T-helper 17 cell (primary cell): ENCODE measurements at places on chromosomes 1 and 21.
A peak's percentile ranks its signal among the peaks of the same experiment; 100 is the strongest.

- peaks cover 37% of the 10 kb centered on the region for H3K27me3 ChIP-seq
- H3K4me1 ChIP-seq = no peaks in the 10 kb centered on the region
- no peaks in the 10 kb centered on the region for H3K36me3 ChIP-seq
- no peak for DNase-seq
- no peak overlapping the region for H3K4me3 ChIP-seq
Measured at GRCh38 chr1:30522031-30523004, 201.1 kb downstream of the MATN1 start.

GRCh38 chr1:225611537-225612223 is 41.2 kb downstream of the ENAH start:
- peaks cover 2% of the 10 kb centered on the region for H3K4me1 ChIP-seq
- H3K27ac ChIP-seq = no peak overlapping the region
- no peak for DNase-seq
- no peaks in the 10 kb centered on the region for H3K36me3 ChIP-seq
- H3K27me3 ChIP-seq = no peaks in the 10 kb centered on the region
- H3K4me3 ChIP-seq = no peak overlapping the region

GRCh38 chr1:205930799-205931281 is 12.4 kb downstream of the SLC26A9 start:
- no peak overlapping the region for H3K4me3 ChIP-seq
- peaks cover 61% of the 10 kb centered on the region for H3K27me3 ChIP-seq
- peaks cover 8% of the 10 kb centered on the region for H3K4me1 ChIP-seq
- DNase-seq = no peak
- no peak overlapping the region for H3K27ac ChIP-seq
- peaks cover 9% of the 10 kb centered on the region for H3K36me3 ChIP-seq

DNA sequence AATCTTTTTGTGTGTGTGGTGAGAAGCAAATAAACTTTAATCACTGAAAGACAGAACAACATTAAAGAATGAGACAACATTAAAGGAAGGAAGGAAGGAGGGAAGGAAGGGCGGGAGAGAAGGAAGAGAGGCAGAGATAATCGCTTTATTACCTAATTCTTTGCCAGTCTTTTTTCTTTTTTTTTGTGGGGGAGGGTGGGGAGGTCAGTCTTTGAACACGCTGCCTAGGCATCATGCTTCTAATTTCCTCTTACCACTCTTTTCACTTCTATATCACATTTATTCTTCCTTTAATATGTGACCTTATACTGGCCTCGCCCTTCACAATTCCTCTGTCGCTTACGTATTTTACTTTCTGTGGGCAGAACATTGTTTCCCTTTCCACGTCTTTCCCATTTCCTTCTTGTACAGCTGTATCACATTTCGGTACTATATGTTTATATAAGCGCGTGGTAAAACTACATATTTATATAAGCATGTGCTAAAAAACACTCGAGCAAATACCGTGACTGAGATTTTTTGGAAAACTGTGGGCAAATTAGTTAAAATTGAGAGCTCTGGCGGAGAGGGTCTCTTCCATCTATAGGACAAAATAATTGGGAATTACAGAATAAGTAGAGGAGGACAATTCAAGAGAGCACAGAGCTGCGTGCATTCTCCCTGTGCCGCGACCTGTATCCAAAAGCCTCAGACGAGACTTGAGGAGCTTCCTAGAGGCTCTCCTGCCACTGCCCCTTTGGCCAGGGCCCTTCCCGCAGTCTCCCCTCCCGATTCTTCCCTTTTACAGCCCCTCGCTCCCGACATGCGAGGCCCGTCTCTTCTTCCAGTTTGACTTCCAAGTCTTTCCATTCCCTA is 823 bp upstream of the PRKAA2 start:
- peaks cover 3% of the 10 kb centered on the region for H3K36me3 ChIP-seq
- no peak overlapping the region for H3K27ac ChIP-seq
- H3K27me3 ChIP-seq = peaks cover 58% of the 10 kb centered on the region
- peaks cover 9% of the 10 kb centered on the region for H3K4me1 ChIP-seq
- H3K4me3 ChIP-seq = peak overlapping the region; percentile 79

DNA sequence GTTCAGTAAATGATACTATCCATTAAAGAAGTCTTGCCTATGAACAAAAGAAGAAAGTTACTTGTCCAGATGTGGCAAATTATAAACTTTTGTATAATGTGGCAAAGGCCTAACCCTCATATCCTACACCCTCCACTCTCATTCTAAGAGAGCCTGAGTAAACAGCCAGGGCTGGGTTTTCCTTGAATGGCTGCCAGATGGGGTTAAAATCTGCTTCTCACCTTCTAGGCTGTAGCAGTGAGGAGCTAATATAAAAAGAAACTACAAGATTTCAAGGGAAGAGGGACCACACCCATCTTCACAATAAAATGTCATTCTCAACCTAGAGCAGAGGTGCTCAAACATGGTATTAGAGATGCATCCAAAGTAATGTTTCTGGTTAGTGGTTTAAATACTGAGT is 8.9 kb downstream of the RABIF start:
- H3K36me3 ChIP-seq = peaks cover 7% of the 10 kb centered on the region
- H3K27ac ChIP-seq = peak overlapping the region; percentile 37
- no peak overlapping the region for H3K4me3 ChIP-seq
- H3K4me1 ChIP-seq = peaks cover 14% of the 10 kb centered on the region
- DNase-seq = no peak

DNA sequence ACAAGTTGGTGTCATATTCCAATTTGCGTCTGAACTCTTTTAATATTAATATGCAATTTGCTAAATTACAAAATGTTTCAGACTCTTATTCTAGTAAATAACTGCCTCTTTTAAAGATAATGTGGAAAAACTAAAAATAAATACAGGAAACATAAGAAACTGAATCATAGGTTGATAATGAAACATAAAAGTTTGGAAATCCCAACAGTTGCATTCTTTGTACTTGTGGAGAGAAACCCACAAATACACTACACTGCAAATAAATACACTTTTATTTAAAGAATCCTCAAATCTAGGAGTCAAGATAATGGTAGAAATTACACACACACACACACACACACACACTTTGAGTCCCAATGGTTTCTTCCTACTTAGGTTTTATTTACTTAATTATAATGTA is 5.2 kb downstream of the BRINP3 start:
- H3K27me3 ChIP-seq = peaks cover 16% of the 10 kb centered on the region
- no peak overlapping the region for H3K27ac ChIP-seq
- H3K36me3 ChIP-seq = no peaks in the 10 kb centered on the region
- no peak overlapping the region for H3K4me3 ChIP-seq
- H3K4me1 ChIP-seq = no peaks in the 10 kb centered on the region
- DNase-seq = no peak

DNA sequence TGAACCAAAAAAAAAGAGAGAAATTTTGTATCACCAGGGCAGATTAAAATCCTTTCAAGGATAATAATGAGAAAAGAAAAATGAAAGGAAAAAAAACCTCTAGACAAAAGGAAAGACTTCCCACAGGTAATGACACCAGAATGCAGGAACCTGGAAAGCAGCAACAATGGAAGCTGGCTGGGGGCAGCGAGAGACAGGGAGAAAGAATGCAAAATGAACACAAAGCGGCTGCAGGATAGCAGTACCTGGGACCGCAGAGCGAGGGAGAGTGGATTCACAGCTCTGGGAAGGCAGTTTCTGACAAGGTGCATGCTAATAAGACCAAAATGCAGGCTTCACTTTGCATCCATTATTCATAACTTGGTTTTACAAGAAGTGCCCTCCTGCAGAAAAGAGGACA is 349.0 kb downstream of the SIPA1L2 start:
- peaks cover 5% of the 10 kb centered on the region for H3K4me1 ChIP-seq
- DNase-seq = no peak
- no peak overlapping the region for H3K4me3 ChIP-seq
- peaks cover 39% of the 10 kb centered on the region for H3K27me3 ChIP-seq

- DNase-seq = no peak
- H3K36me3 ChIP-seq = peaks cover 2% of the 10 kb centered on the region
- H3K27ac ChIP-seq = no peak overlapping the region
- no peak overlapping the region for H3K4me3 ChIP-seq
Measured at GRCh38 chr1:93783876-93784275, 95.1 kb downstream of the DNTTIP2 start.

DNA sequence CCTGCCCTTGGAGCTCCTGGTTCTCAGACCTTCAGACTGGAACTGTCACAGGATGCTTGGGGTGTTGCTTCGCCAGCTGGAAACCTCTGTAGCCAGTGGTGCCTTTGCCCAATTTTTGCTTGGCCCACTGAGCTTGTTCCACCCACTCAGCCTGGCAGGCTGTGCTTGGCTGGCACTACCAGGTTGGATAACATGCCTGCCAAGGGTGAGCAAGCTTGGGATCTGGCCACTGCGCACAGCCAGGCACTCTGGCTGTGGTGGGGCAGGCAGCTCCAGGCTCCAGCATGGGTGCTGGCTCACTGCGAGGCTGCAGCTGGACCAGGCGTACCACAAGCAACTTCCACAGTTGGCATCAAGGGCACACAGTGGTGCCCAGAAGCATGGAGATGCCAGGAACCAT is 967.8 kb upstream of the NCAM2 start:
- H3K4me3 ChIP-seq = no peak overlapping the region
- DNase-seq = no peak

DNA sequence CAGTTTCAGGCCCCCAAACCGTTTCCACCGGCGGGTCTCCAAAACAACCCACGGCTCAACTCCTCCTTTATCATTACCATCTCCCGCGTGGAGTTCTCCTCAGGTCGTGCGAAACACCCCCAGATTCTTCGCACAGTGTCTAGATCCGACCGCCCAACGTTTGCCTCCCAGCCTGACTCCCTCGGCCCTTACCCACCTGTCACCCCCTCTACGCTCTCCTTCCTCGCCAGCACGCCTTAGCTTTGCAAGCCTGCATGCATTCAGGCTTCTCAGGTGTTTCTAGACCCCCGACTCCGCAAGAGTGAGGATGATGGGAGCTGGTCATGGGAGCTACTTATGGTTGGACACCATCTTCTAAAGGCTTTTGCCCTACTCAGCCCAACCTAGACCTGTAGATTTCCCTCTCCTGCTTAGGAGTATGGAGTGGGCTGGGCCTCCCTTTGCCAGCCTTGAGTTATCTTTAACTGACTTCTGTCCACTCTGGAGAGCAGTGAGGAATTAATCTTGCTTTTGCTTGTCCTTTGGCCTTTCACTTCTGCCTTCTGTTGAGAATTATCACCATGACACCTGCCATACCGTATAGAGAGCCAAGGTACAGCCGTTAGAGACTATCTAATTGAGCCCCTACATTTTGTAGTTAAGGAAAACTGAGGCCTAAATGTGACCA is 865 bp downstream of the ATP5IF1 start:
- no peak overlapping the region for H3K27ac ChIP-seq
- H3K4me1 ChIP-seq = peaks cover 12% of the 10 kb centered on the region
- no peak for DNase-seq

- no peaks in the 10 kb centered on the region for H3K27me3 ChIP-seq
- peaks cover 6% of the 10 kb centered on the region for H3K36me3 ChIP-seq
- no peak overlapping the region for H3K27ac ChIP-seq
- no peak for DNase-seq
- H3K4me1 ChIP-seq = no peaks in the 10 kb centered on the region
- no peak overlapping the region for H3K4me3 ChIP-seq
Measured at GRCh38 chr1:217494767-217495166, 136.1 kb downstream of the GPATCH2 start.

DNA sequence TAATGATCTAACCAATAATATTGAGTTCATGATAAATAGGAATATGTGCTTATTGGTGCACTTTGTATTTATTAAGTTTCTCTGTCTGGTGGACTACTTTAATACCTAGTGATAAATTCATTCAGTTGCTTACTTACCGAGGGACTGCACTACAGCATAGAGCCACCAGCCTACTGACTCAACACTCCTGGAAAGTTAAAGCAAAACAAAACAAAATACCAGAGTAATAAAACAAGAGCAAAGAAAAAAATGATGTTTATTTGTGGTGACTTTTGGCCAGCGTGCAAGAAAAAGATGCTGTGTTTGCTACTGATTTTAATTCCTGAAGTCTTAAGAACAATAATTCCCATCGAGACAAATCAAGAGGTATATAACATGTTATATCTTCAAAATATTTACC is 586.3 kb downstream of the PLA2G4A start:
- H3K36me3 ChIP-seq = no peaks in the 10 kb centered on the region
- H3K4me1 ChIP-seq = no peaks in the 10 kb centered on the region
- no peak for DNase-seq
- H3K4me3 ChIP-seq = no peak overlapping the region

- no peak overlapping the region for H3K27ac ChIP-seq
- no peak overlapping the region for H3K4me3 ChIP-seq
- H3K36me3 ChIP-seq = peaks cover 6% of the 10 kb centered on the region
- peaks cover 80% of the 10 kb centered on the region for H3K27me3 ChIP-seq
- no peak for DNase-seq
Measured at GRCh38 chr21:39105341-39105765, 77.9 kb downstream of the PSMG1 start.

- DNase-seq = no peak
- H3K4me3 ChIP-seq = no peak overlapping the region
- H3K27ac ChIP-seq = no peak overlapping the region
- no peaks in the 10 kb centered on the region for H3K27me3 ChIP-seq
- no peaks in the 10 kb centered on the region for H3K36me3 ChIP-seq
Measured at GRCh38 chr1:174839211-174839610, 160.5 kb upstream of the CACYBP start.

- peak overlapping the region; percentile 21 for H3K27ac ChIP-seq
- peaks cover 9% of the 10 kb centered on the region for H3K36me3 ChIP-seq
- no peak overlapping the region for H3K4me3 ChIP-seq
Measured at GRCh38 chr1:231413749-231414082, 8.4 kb downstream of the EGLN1 start.

DNA sequence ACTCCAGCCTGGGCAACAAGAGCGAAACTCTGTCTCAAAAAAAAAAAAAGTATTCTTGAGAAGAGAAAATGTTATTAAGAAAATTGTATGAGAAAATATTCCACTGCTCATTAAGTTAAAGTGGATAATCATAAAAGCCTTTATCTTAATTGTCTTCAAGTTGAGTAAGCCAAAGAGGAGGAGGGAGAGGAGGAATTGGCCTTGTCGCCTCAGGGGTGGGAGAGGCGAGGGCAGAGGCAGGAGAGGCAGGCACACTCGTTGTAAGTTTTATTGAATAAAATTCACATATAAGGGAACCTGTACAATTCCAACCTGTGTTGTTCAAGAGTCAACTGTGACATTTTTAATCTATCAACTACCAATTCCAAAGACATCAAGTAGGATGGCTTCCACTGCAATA is 820.3 kb downstream of the USP25 start:
- no peak overlapping the region for H3K4me3 ChIP-seq
- no peaks in the 10 kb centered on the region for H3K4me1 ChIP-seq
- no peak overlapping the region for H3K27ac ChIP-seq
- H3K36me3 ChIP-seq = no peaks in the 10 kb centered on the region
- H3K27me3 ChIP-seq = no peaks in the 10 kb centered on the region

DNA sequence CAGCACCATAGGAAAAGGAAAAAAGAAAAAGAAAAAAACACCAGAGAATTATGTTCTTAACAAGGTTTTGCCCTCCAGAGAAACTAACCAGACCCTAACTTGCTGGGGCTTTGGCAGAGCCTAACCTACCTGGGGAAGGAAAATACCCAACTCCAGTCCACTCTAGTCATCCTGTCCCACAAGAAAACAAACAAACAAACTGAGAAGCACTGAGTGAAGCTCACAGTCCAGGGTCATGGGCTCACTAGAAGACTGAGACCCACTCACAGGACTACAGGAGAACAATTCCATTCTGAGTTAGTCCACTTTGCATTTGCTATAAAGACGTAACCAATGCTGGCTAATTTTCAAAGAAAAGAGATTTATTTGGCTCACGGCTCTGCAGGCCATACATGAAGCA is 543.4 kb downstream of the SMYD3 start:
- DNase-seq = no peak
- peaks cover 5% of the 10 kb centered on the region for H3K4me1 ChIP-seq
- no peaks in the 10 kb centered on the region for H3K27me3 ChIP-seq
- no peak overlapping the region for H3K4me3 ChIP-seq
- H3K27ac ChIP-seq = no peak overlapping the region
- peaks cover 5% of the 10 kb centered on the region for H3K36me3 ChIP-seq

GRCh38 chr21:26154753-26155152 is 15.8 kb downstream of the APP start:
- no peaks in the 10 kb centered on the region for H3K27me3 ChIP-seq
- H3K4me1 ChIP-seq = peaks cover 4% of the 10 kb centered on the region
- no peak overlapping the region for H3K4me3 ChIP-seq
- H3K36me3 ChIP-seq = no peaks in the 10 kb centered on the region
